Suprapubic skin (tissue), 4 donors: ENCODE measurements at places on chromosomes 5 and 9. TPM values are rescaled to one million over a fixed set of nuclear protein-coding genes. Genes with fewer than 3 reads are reported as not detected.

The SPINK4 gene
- not detected for total RNA-seq

The PIK3R1 gene
- total RNA-seq, result 129 TPM

The CDC20B gene
- not detected for total RNA-seq

The SLCO4C1 gene
- total RNA-seq, result 1.1 TPM

The ABO gene
- total RNA-seq, result 2.6 TPM

The ORM2 gene
- 9.5 TPM for total RNA-seq

The SLC22A4 gene
- 0.32 TPM for total RNA-seq

The GNE gene
- total RNA-seq, result 13.5 TPM

The UAP1L1 gene
- total RNA-seq, result 10.1 TPM

The IFNA13 gene
- not detected for total RNA-seq

The NMUR2 gene
- not detected for total RNA-seq

The PCDH12 gene
- total RNA-seq, result 0.44 TPM

The IGFBPL1 gene
- total RNA-seq, result not detected

The ANKRD34B gene
- not detected for total RNA-seq

The BAAT gene
- 2.3 TPM for total RNA-seq

The TXNDC8 gene
- not detected for total RNA-seq

The NAIP gene
- 15.2 TPM for total RNA-seq

The FASTKD3 gene
- 7.6 TPM for total RNA-seq

The GMCL2 gene
- not detected for total RNA-seq

The CTXN3 gene
- not detected for total RNA-seq

The DBH gene
- total RNA-seq, result not detected

The PCDHGB5 gene
- total RNA-seq, result 13.3 TPM

The PIP5K1B gene
- total RNA-seq, result 2.0 TPM

The SLC36A2 gene
- not detected for total RNA-seq

The SPEF2 gene
- 10.0 TPM for total RNA-seq

The RARS1 gene
- 70.6 TPM for total RNA-seq

The EIF4E1B gene
- not detected for total RNA-seq

The PRELID1 gene
- 90.1 TPM for total RNA-seq

The P4HA2 gene
- 30.3 TPM for total RNA-seq

The FOXD4 gene
- not detected for total RNA-seq

The CMYA5 gene
- total RNA-seq, result 10.9 TPM

The MAMDC4 gene
- 3.9 TPM for total RNA-seq

The LRRTM2 gene
- total RNA-seq, result not detected

The CATSPER3 gene
- not detected for total RNA-seq

The WNK2 gene
- total RNA-seq, result 49.6 TPM
